ENCODE measurements at places on chromosomes 6 and 20.

GRCh38 chr6:167856999-167857660, 30.4 kb downstream of the AFDN start:
- no peak for DNase-seq

DNA sequence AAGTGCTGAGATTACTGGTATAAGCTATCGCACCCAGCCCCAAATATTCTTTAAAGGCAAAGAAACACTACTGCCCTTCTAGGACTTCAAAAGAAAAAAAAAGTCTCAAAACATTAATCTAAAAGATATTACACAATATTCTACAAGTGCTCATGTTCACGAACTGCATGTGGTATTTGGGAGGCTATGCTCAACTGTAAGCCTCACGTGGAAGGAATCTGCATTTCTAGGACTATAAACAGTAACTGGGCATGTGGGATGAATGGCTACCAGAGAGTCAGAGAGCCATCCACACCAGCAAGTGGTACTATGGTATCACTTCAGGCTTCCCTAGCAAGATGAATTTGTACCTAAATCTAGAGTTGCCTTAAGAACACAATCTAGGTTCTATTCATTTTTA, 50.0 kb downstream of the FKBP5 start:
- no peak for DNase-seq

DNA sequence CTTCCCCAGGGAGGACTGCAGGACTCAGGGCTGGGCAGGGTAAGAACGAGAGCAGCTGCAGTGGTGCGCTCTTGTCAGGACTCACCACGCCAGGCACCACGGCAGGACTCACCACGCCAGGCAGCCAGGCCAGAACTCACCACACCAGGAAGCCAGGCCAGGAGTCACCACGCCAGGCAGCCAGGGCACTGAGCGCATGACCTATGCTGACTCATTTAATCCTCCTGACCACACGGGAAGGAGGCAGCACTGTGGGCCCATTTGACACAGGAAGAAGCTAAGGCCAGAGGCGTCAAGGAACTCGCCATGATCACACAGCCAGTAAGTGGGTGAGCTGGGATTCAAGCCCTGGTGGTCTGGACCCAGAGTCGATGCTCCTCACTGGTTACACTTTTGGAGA, 189.3 kb downstream of the PREX1 start:
- no peak for DNase-seq

GRCh38 chr6:141218583-141218982, 914.1 kb upstream of the GJE1 start:
- DNase-seq: no peak

DNA sequence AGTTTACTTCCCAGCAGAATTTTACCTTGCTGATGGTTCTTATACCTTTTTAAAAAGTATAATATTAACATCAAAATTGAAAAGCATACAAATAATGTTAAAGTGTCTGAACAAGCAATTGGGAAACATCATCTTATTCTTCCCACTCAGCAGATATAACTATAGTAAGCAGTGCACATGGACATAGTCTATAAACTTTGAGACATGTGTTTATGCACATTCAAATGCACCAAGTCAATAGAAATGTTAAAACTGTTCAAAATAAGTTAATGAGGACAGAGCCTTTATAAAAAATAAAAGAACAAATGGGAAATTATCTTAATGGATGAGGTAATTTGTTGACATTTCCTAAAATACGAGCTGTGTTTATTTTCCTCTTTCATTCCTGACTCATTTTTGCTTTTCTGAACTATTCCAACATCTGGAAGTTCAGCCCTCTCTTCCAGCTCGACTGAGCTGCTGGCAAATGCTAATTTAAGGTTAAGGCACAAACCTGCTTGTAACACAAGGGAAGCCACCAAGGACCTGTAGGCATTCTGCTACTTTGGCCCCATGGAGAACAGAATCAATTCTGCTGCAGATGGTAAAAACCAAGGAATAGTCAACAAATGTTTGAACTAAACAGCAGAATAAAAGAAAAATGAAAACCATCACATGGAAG, 110.3 kb upstream of the MAP3K4 start:
- no peak for DNase-seq

DNA sequence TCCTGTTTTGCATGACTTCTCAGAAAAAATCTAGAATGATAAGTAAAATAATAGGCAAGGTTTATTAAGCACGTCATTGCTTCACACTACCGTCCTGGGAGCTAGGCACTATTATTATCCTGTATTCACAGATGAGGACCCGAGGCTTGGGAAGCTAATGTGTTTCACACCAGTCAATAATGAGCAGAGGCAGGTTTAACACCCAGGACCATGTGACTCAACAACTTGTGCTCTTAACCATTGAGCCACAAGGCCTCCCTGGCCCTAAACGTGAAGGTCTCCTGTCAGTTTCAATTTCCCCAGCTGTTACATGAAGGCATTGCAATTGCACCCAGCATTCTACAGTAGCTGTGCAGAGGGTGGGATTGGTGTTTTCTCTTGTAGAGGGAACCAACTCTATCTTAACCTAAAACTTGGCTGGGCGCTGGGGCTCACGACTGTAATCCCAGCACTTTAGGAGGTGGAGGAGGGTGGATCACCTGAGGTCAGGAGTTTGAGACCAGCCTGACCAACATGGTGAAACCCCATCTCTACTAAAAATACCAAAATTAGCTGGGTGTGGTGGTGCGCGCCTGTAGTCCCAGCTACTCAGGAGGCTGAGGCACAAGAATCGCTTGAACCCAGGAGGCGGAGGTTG, 191.2 kb downstream of the BCAS1 start:
- DNase-seq: no peak

DNA sequence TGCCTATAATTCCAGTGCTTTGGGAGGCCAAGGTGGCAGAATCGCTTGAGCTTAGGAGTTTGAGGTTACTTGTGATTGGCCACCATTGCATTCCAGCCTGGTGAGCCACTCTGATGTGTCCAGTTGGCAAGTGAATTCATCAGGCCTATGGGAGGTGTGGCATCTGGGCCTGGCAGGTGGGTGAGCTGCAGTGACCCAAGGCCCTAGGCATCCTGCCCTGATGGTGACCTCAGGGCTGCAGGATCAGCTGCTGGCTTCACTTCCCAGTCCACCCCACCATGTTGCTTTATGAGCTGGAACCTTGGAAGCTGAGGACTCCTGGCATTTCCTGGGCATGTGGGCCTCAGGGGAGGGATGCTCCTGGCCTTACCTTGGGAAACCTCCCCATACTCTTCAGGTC, 20.5 kb downstream of the RSPH9 start:
- no peak for DNase-seq

Measured in nephron progenitor cell (in vitro differentiated cells).